ENCODE measurements at places on chromosomes 3 and 15.

GRCh38 chr3:56800130-56800831, 1.5 kb downstream of the ARHGEF3 start:
- DNase-seq: peak; percentile 57

GRCh38 chr3:64191822-64192221, 33.4 kb downstream of the PRICKLE2 start:
- no peak for DNase-seq

- peak; percentile 31 for DNase-seq
Observed at GRCh38 chr3:46276497-46277099, 34.3 kb downstream of the CCR3 start.

GRCh38 chr15:87672309-87673288, 583.9 kb downstream of the NTRK3 start:
- no peak for DNase-seq

GRCh38 chr15:85793641-85794597, 806 bp downstream of the KLHL25 start:
- DNase-seq: no peak

GRCh38 chr3:354432-354831, 157.9 kb downstream of the CHL1 start:
- no peak for DNase-seq

- no peak for DNase-seq
Observed at GRCh38 chr3:38281895-38282686, at the start of gene SLC22A14. TSS of gene SLC22A14 (plus strand) at chr3:38282294. CDS start at chr3:38306027, 23,733 bp downstream.

DNA sequence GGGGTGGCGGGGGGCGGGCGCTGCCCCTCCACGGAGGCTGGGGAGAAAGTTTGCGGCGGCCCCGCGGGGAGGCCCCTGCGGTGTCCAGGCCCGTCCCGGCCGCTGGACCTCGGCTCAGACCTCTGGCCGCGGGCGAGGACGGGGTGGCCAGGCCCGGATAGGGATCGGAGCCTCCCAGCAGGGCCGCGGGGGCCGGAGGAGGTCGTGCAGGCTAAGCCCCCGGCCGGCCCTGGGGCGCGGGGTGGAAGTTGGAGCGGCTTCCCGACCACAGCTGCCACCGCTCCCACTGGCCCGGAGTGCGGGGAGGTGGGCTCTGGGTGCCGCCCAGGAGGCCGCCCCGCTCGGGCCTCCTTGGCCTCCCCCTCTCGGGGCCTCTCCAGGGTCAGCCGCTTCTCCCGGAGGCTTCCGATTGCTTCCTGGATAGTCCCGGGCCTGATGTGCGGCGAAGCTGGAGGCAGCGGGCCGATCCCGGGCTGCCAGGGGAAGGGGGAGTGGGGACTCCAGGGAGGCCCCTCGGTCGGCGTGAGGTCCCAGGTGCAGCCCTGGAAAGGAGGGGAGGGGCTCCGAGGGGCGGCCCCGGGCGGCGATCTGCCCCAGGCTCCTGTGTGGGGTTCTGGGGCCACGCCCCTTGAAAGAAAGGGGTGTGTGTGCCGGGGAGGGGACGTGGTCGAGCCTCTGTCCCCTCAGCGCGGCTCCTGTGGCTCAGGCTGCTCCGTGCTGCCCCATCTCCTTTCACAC, 907 bp downstream of the PLXNA1 start:
- DNase-seq: peak; percentile 3

DNA sequence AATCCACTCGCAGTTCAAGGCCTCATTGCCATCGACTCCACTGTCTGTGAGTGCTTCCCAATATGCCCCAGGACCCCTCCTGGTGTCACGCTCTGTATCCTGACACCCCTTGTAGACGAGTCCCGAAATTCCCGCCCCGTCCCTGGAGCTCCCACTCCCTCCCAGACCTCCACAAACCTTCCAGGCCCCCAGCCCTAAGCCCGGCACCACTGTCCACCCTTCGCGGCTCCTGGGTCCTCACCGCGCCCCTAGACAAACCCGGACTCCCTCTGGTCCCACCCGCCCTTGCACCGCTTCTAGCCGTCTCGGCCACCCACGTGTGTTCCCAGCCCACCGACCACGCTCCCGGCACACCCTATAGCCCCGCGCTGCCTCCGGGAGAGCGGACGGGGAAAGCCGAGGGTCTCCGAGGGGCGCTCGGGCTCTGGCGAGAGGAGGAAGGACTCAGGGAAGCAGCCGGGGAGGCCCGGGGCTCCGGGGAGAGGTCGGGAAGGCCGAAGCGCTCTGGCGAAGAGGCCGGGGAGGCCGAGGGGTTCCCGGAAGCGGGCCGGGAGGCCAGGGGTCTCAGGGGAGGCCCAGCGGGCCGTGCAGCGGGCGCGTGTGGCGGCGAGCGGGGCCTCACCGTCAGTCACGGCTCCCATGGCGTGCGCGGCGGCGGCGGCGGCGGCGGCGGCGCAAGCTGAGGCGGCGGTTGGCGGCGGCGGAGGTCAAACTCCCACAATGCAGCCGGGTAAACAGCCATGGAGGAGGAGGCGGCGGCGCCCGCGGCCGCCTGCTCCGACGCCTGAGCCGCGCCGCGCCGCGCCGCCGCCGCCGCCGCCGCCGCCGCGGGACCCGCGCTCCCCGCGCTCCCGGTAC, at the start of the genes ATXN7 and THOC7:
ATXN7 (plus strand) TSS at position 718 of the 858 bp plus-strand sequence. CDS start 48,732 bp downstream, outside the sequence.
THOC7 (minus strand) TSS at position 656 of the 858 bp plus-strand sequence; CDS start at position 641, 15 bp downstream.
- peak; percentile 21 for DNase-seq

GRCh38 chr3:109117939-109118338, at the start of gene MORC1:
TSS of gene MORC1 (minus strand) at chr3:109118134. CDS start at chr3:109118059, 75 bp downstream.
- DNase-seq: no peak

- no peak for DNase-seq
Observed at GRCh38 chr3:58899159-58899952, 150.5 kb downstream of the CFAP20DC start.

GRCh38 chr15:98562331-98562937, 85.9 kb upstream of the IGF1R start:
- no peak for DNase-seq

GRCh38 chr3:171336406-171336805, 123.8 kb downstream of the TNIK start:
- DNase-seq: no peak

- DNase-seq: no peak
Observed at GRCh38 chr3:151769175-151769574, 35.4 kb downstream of the AADACL2 start.

- no peak for DNase-seq
Observed at GRCh38 chr3:130792246-130792645, 45.6 kb upstream of the PIK3R4 start.

- DNase-seq: no peak
Observed at GRCh38 chr3:15728766-15729165, 69.0 kb downstream of the ANKRD28 start.

DNA sequence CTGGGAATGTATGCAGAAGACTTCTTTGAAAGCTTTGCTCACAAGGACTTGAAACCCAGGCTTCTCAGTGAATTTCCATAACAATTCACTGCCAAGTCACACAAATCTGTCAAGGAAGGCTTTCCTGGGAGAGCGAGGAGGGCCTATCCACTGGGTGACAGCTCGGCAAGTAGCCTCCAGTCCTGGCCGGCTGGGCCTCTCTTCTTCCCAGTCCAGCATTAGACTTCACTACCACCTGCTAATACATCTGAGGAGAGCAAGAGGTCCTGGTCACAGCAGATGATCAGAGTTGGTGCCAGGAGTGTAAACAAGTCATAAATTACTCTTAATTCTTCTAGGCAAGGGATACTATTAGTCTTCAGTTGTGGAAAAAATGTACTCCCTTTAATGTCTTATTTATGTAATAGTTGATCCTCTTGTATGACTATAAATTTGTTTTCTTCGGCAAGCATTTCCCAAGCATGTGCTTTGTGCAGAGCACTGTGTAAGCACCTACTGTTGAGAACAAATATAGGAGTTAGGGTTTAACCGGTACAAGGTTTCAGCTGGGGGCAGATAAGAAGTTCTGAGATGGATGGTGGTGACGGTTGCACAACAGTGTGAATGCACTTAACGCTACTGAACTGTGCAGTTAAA, 162.9 kb downstream of the VGLL4 start:
- no peak for DNase-seq

DNA sequence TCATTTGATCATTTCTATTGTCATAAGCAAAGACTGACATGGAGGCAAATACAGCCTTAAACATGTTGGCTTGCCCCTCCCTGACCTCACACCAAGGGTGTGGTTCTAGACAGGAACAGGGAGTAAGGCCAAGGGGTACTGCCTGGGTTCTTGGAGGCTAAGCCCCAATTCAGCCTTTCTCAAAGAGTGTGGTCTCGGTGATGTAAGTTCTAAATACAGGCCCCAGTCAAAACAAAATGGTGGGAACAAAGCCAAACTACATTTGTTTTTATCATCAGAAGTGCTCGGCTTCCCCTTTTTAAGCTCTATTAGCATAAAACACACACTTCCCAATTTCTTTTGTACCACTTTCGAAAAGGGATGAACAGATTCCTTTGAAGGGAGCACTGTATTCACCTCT, 129.5 kb downstream of the ATP8B4 start:
- DNase-seq: no peak

- no peak for DNase-seq
Observed at GRCh38 chr3:28171962-28172361, 69.5 kb upstream of the CMC1 start.

- no peak for DNase-seq
Observed at GRCh38 chr3:134619301-134619615, 31.6 kb downstream of the KY start.

- DNase-seq: no peak
Observed at GRCh38 chr15:70892912-70893560, 410 bp downstream of the LRRC49 start.

GRCh38 chr3:136279092-136279491, 29.0 kb downstream of the PCCB start:
- DNase-seq: no peak

GRCh38 chr3:28050885-28051284, 190.5 kb upstream of the CMC1 start:
- DNase-seq: peak; percentile 32

DNA sequence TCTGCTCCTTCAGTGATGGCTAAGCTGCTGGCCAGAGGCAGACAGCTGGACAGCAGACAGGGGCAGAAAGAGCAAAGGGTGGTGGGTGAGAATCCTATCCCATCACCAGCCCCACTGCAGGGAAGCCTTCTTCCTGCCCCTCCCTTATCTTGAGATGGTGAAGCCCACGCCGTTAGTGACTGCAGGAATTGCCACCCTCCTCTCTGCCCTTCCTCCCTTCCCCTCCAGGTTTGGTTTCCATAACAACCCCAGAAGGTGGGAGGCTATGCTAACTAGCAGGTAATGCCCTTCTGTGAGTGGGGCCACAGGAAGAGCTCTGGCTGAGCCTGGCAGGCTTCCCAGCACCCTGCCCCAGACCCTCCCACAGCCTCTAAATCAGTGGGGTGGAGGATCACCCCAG, 32.8 kb downstream of the SCN5A start:
- no peak for DNase-seq

GRCh38 chr15:38882221-38882620, 317.6 kb upstream of the RASGRP1 start:
- DNase-seq: no peak

- DNase-seq: no peak
Observed at GRCh38 chr15:38864122-38864521, 299.5 kb upstream of the RASGRP1 start.

- no peak for DNase-seq
Observed at GRCh38 chr15:88028024-88028423, 228.5 kb downstream of the NTRK3 start.

DNA sequence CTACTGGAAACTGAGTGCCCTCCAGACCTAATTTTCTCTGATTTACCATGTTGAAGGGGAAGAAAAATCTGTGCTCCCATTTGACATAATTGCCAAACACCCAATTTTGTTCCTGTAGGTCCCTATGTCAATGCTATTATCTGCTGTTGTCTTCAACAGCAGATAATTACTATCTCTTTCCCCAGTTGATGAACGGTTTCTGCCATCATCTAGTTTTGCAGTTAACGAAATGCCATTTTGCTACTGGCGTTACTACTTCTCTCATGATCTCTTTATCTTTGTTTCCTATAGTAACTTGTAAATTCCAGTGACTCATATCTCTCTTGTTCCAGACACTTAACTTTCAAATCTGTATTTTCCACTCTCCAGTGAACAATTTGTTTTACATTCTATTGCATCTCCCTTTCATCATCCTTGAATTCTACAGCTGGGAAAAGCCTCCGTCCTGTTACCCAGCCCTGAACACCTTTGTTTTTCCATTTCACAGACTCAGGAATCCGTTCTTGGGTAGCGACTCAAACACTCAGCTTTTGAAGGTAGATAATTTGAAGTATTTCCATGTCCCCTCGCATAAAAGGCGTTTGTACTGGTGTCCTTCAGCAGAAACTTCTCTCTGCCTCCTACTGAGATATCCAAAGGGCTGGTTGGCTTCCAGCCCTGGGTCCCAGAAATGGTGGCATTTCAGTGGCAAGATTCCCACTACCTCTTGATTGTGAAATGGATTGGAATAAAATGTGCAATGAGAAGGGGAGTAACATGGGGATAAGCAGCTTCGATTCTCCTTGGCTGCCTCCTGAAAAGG, 111.7 kb downstream of the FOXB1 start:
- DNase-seq: no peak

GRCh38 chr3:79326642-79327041, 441.2 kb downstream of the ROBO1 start:
- no peak for DNase-seq

DNA sequence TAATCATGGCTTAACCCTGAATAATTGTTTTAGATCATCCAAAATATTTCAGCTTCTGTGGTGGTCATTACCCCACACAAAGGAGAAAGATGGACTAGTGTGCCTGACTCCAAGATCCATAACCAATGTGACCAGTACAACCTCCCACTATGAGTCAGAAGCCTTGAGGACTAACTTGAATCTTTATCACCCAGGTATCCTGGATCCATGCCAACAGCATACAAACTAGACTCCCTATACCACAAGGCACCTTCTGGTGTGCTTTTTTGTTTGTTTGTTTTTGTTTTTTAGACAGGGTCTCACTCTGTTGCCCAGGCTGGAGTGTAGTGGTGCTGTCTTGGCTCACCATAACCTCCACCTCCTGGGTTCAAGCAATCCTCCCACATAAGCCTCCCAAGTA, 317.7 kb downstream of the VPS13C start:
- no peak for DNase-seq

DNA sequence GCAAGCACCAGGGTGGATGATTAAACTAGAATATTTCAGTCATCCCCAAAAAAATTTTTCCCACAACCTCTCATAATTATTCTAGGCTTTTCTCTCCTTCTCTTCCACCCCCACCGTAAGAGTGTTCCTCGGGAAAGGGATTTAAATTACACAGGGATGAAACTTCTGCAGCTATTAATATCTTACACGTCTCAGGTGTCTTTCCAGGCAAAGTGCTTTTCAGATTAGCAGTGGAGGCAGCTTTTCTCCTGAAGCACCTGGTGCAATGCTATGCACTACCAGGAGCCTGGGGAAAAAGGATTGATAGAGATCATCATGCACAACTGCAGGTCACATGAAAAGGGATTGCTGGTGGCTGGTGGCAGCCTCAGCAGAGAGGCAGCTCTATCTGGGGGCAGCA, 250.4 kb downstream of the NTRK3 start:
- no peak for DNase-seq

DNA sequence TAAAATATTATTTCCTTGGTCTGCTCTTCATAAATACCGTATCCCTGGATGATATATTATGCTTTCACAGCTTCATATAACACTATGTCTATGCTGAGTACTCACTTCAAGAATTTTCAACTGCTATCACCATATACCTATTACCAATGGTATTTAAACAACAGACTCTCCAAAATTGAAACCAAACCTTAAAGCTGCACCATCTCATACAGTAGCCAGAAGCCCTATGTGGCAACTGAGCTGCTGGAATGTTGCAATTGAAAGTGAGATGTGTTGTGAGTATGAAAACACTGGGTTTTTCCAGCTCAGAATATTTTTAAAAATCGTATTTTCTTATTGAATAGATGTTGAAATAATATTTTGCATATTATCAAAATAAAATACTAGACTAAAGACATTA, 130.1 kb upstream of the GOLGA6L6 start:
- DNase-seq: no peak

- DNase-seq: no peak
Observed at GRCh38 chr3:51503007-51503406, 3.2 kb upstream of the DCAF1 start.

- no peak for DNase-seq
Observed at GRCh38 chr3:115385774-115386730, 237.3 kb upstream of the GAP43 start.

All from activated naive CD8-positive, alpha-beta T cell treated with anti-CD3 and anti-CD28 coated beads, Interleukin-2, amount 50 U/mL, for 16 hours (primary cell).